CD14-positive monocyte (primary cell): ENCODE measurements at places on chromosomes 11 and 22. TPM values are rescaled to one million over a fixed set of nuclear protein-coding genes. Genes with fewer than 3 reads are reported as not detected.

- DNase-seq: peak; percentile 74
- H3K4me3 ChIP-seq: peak overlapping the region; percentile 95
- peaks cover 54% of the 10 kb centered on the region for H3K36me3 ChIP-seq
- H3K4me1 ChIP-seq: peaks cover 31% of the 10 kb centered on the region
Observed at GRCh38 chr11:62882788-62883501, 2.2 kb downstream of the SLC3A2 start.

DNA sequence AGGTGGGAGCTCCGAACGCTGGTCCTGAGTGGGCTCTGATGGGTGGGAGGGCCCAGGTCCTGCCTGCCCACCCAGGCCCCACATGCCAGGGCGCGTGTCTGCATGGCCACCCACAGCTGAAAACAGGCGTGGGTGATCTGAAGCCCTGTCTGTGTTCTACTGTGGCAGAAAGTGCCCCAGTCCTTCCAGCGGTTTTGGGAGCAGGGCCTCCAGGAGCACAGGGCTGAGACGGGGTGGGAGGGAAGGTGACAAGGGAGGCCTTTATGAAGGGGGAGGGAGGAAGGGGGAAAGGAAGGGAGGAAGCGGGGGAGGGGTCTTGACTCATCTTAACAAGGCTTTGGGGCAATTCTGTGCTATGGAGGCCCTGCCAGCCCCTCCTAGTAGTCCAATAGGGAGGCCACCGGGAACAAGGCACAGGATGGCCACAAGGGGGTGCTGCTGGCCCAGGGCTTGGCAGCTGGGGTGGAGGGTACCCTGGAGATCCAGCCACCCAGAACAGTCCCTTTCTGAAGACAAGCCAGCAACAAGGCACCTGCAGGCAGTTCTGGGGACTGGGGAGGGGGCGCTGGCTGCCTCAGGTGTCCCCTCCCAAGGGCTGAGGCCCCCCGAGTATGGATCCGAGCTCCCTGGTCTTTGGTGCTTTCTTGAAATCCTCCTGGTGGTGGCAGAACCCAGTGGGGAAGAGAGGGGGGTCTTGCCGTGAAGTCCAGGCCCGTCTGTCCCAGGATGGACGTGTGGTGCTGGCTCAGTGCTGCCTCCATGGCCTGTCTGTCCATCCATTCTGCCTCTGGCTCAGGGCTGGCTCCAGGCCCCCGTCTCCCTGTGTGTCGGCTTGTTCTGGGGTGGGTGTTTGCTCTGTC is 6.3 kb upstream of the FADS3 start:
- DNase-seq: peak; percentile 72
- H3K36me3 ChIP-seq: no peaks in the 10 kb centered on the region
- no peaks in the 10 kb centered on the region for H3K27me3 ChIP-seq
- H3K27ac ChIP-seq: no peak overlapping the region
- H3K4me1 ChIP-seq: peaks cover 19% of the 10 kb centered on the region

- H3K4me3 ChIP-seq: no peak overlapping the region
- H3K4me1 ChIP-seq: peaks cover 68% of the 10 kb centered on the region
- H3K36me3 ChIP-seq: no peaks in the 10 kb centered on the region
- no peaks in the 10 kb centered on the region for H3K27me3 ChIP-seq
- DNase-seq: no peak
Observed at GRCh38 chr11:8330404-8330803, 66.7 kb upstream of the LMO1 start.

- H3K36me3 ChIP-seq: no peaks in the 10 kb centered on the region
- no peaks in the 10 kb centered on the region for H3K27me3 ChIP-seq
- no peak for DNase-seq
- peaks cover 30% of the 10 kb centered on the region for H3K4me1 ChIP-seq
- H3K27ac ChIP-seq: no peak overlapping the region
Observed at GRCh38 chr22:27730641-27731433, 70.7 kb downstream of the MN1 start.

DNA sequence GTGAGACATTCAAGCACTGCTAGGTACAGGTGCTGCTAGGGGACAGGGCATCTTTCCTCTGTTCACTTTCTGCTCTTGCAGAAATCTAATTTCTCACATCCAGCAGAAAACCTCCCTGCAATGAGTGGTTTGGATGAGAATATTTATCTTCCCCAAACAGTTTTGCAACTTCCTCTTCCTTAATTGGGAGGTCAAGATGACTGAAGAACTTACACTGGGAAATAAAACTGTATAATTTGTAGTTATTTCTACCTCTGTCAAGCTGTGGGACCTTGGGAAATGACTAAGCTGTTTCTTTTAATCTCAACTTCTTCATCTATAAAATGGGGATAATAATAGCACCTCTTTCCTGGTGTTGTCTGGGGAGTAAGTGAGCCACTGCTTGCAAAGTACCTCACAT is 69.8 kb downstream of the PRR5L start:
- H3K27me3 ChIP-seq: no peaks in the 10 kb centered on the region
- no peaks in the 10 kb centered on the region for H3K36me3 ChIP-seq
- no peak overlapping the region for H3K4me3 ChIP-seq
- peaks cover 48% of the 10 kb centered on the region for H3K4me1 ChIP-seq
- no peak overlapping the region for H3K27ac ChIP-seq

GRCh38 chr11:107842412-107843100 is 16.0 kb downstream of the SLC35F2 start:
- no peak overlapping the region for H3K27ac ChIP-seq
- DNase-seq: no peak
- H3K36me3 ChIP-seq: no peaks in the 10 kb centered on the region
- H3K4me3 ChIP-seq: no peak overlapping the region
- H3K27me3 ChIP-seq: no peaks in the 10 kb centered on the region

Gene SCGB1D2
- not detected in 2 replicates for polyA plus RNA-seq

Gene GLYATL1
- polyA plus RNA-seq: not detected

Gene CLMP
- 0.33 TPM for polyA plus RNA-seq

Gene TMPRSS13
- 0.17 TPM for polyA plus RNA-seq
